ENCODE measurements at places on chromosomes 4 and X.

GRCh38 chr4:182083671-182084410, 159.4 kb upstream of the TENM3 start:
- no peak for DNase-seq

DNA sequence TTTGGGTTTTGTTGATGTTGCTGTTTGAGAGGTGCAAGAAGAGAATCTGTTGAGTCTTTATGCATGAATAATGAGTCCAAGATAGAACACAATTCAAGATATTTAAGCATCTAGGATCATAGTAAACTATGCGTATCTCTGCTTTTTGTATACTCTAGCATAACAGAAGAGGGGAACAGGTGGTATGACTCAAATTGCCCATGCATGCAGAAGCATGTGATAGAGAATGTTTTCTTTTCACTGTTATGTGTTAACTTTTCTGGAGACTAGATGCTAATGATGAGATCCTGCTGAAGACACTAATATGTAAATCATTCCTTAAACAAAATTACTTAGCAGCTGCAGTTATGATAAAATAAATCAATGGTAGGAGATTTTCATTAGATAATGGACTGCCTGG, 165.3 kb upstream of the FTHL17 start:
- no peak for DNase-seq

- no peak for DNase-seq
These were observed 4.1 kb upstream of the CPLX1 start for GRCh38 chr4:829761-830600.

GRCh38 chr4:33437406-33437805, 2717.2 kb downstream of the PCDH7 start:
- no peak for DNase-seq

DNA sequence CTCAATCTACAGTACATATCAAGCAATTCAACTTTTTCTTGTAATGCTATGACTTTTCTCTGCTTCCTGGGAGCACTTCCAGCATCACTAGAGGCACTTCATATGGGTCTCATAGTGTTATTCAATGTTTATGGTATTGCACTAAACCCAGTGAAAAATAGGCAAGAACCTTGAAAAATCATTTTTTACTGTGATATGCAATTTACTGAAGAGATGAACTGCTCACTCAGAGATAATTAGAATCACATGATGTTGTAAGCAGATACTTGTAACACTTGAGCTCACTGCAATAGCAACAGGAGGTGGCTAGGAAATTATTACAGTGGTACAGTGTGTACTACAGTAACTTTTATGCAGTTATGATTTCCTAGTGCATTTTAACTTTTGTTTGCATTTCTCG, 93.3 kb downstream of the RASGEF1B start:
- DNase-seq, result no peak

- no peak for DNase-seq
These were observed 98.7 kb downstream of the CPZ start for GRCh38 chr4:8691151-8691775.

DNA sequence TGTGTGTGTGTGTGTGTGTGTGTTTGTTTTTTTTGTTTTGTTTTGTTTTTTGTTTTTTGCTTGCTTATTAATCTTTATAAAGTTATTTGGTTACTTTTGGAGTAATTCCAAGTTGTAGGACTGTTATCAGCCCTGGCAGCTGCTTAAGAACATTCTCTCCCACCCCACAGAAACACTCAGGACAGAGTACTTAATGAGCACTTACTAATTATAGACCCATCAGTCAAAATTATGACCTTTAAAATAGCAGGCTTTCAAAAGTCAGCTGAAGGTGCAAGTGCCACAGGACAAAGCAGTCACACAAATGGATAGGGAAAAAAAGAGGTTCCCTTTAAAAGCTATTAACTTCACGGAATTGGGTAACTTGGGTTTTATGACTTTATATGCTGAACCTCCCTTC, 69.0 kb downstream of the BEND2 start:
- DNase-seq, result no peak

DNA sequence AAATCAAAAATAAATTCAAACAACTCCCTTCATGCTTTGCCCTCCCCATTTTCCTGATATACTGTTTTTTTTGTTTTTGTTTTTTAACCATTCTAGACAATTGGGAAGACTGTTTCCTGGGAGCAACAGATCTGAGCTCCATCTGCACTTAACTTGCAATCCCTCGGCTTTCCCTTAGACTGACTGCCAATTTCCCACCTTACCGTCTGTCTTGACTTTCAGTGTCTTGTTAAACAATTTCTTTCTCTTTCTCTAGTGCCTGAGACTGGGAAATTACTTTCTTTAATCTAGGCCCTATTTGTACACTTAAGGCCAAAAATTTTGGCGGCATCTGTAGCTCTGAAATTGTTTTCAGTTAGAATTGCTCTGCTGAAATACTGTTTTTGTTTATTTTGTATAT, 326.3 kb downstream of the LDB2 start:
- no peak for DNase-seq

DNA sequence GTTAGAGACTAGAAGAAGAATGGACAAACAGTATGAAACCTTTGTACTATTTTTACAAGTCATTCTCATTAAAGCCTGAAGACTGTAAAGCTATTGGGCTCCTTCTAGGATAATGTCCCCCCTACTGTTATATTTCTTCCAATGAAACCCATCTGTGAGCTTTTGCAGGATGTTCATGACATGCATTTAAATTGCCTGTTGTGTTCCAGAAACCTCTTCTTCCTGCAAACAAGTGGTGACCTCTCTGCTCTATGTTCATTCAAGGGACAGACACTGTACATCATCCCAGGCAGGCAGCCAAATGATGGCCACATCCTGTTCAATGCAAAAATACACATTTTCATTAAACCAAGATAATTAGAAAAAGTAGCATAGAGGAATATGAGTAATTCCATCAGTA, 128.0 kb downstream of the C4orf33 start:
- no peak for DNase-seq

- DNase-seq, result peak; percentile 55
These were observed 8.8 kb upstream of the DGAT2L6 start for GRCh38 chrX:70168238-70169188.

GRCh38 chr4:40888933-40889332, 139.2 kb downstream of the NSUN7 start:
- no peak for DNase-seq

DNA sequence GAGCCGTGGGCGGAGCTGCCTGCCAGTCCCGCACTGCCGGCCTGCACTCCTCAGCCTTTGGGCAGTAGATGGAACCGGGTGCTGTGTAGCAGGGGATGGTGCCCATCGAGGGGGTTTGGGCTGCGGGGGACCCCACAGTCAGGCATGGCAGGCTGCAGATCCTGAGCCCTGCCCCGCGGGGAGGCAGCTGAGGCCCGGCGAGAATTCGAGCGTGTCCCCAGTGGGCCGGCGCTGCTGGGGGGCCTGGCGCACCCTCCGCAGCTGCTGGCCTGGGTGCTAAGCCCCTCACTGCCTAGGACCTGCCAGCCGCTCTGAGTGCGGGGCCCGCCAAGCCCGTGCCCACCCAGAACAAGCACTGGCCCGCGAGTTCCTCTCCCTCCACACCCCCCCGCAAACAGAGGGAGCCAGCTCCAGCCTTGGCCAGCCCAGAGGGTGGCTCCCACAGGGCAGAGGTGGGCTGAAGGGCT, 391.5 kb downstream of the SPOCK3 start:
- DNase-seq, result no peak

DNA sequence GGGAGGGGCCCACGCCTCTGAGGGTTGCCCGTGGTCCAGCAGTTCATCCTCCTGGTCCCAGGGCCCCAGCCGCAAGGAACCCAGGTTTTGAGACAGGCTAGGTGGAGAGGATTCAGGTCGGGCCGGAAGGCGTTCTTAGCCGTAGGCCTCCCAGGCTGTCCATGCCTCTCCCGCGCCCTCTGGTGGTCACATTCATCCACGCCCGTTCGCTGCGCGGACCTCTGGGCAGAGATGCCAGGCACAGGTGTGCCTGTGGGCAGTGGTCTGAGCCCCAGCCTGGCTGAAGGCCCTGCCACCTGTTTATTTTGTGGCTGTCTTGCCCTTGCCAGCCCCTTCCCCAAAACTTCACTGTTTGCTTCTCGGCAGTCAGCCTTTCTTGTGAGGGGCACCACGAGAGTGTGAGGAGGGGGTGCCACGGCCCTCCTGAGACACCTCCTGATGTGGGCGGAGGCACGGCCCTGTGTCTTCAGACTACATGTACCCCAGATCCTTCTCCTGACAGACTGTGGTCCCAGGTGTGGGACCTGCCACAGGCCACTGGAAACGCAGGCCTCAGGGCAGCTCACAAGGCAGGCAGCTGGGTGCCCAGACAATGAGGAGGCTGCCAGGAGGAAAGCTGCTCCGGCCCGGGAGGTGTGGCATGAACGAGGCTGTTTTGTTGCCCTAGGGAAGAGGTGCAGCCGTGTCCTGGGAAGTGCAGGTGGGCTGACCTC, 5.0 kb downstream of the UVSSA start:
- DNase-seq, result peak; percentile 58

DNA sequence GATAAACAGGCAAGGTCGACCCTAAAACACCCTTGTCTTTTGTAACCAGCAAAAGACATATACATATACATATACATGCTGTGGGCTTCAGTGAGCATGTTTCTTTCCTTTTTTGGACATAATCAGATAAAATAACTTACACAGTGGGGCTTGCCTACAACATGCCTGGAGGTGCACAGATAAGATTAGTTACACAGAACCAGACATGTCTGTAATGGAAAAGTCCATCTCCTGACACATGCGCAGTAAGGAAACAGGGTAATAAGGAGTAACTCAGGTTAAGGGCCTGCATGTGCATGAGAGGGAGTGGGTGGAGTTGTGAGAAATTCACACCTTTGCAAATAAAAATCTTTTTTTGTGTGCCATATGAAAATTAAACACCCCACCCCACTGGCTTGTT, 3.4 kb downstream of the UGT2A1 start:
- DNase-seq, result no peak

DNA sequence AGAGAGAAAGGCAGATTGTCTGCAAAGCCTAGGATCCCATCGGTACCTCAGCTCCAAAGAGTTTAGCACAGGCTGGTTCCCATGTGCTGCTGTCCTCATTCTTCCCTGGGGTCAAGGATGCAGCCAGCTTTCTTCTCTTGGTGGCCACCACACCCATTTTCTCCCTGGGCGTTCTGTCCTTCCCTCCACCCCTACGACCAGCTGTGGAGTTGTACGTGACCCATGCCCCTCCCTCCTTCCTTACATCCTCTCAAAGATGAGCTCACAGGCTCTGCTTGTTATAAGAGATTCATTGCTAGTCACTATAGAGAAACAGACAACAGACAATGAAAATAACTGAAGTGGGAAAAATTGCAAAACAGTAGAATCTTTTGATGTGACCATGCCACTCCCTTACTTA, 74.0 kb upstream of the KLF3 start:
- DNase-seq, result no peak

All from brain microvascular endothelial cell (primary cell).